Natural killer cell treated with Interleukin-12 subunit alpha and Interleukin-12 subunit beta and Interleukin-15 and Interleukin-18, amount 100 ng/mL, for 72 hours (primary cell): ENCODE measurements at places on chromosomes 2 and 18. TPM values are rescaled to one million over a fixed set of nuclear protein-coding genes. Genes with fewer than 3 reads are reported as not detected.

MROH2A gene
- total RNA-seq: not detected

GALNT5 gene
- 0.10 TPM for total RNA-seq

UGT1A5 gene
- not detected for total RNA-seq

PRLH gene
- not detected for total RNA-seq

COLEC12 gene
- total RNA-seq: not detected

PPP4R3B gene
- total RNA-seq: 80.1 TPM

RAPH1 gene
- 1.0 TPM for total RNA-seq

CHRNA1 gene
- total RNA-seq: not detected

MPP4 gene
- not detected for total RNA-seq

SPDYA gene
- total RNA-seq: 4.5 TPM

SLC11A1 gene
- total RNA-seq: 0.11 TPM

CAPN14 gene
- 0.43 TPM for total RNA-seq

ELOA2 gene
- total RNA-seq: not detected

ASAP2 gene
- total RNA-seq: not detected

HOXD12 gene
- not detected for total RNA-seq

C2orf80 gene
- total RNA-seq: not detected
